ENCODE measurements at places on chromosomes 1 and 21.

- DNase-seq = no peak
Measured at GRCh38 chr1:17615157-17615556, 75.7 kb downstream of the ARHGEF10L start.

- DNase-seq = peak; percentile 3
Measured at GRCh38 chr1:248886237-248886895, 19.7 kb upstream of the PGBD2 start.

DNA sequence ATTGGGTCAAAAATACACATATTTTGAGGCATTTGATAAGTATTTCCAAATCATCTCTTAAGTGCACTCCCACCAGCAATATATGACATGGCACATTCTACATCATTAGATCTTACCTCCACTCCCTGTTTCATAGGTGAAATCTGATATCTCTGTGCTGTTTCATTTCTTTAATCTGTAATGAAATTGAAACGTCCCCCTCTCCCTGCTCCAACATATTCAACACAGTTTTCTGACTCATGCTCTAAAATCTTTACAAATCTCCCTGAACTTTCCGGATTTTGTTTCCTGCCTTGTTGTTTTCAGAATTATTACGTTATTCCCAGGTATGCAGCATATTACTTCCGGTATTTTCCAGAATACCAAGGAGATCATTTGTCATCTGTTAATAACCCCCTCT is 66.1 kb upstream of the AKT3 start:
- no peak for DNase-seq

- DNase-seq = no peak
Measured at GRCh38 chr1:29311352-29312030, 75.2 kb downstream of the PTPRU start.

DNA sequence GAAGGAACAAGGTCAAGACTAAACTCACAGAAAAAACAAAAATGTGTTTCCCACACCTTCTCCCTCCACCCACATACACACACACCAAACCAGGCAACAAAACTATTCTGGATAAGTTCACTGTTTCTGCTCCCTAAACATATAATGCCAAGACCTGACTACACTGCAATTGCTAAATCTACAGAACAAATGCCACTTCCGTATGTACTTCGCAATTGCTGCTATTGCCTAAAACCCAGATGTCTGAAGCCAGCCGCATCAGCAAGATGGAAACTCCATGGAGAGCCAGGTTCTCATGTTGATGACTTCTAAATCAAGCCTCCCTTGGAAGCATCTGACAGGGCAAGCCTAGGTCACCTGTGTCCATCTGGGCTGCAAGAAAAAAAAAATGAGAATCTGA is 8.3 kb upstream of the AIM2 start:
- peak; percentile 6 for DNase-seq

GRCh38 chr1:162629077-162629627 is 3.1 kb upstream of the DDR2 start:
- DNase-seq = no peak

DNA sequence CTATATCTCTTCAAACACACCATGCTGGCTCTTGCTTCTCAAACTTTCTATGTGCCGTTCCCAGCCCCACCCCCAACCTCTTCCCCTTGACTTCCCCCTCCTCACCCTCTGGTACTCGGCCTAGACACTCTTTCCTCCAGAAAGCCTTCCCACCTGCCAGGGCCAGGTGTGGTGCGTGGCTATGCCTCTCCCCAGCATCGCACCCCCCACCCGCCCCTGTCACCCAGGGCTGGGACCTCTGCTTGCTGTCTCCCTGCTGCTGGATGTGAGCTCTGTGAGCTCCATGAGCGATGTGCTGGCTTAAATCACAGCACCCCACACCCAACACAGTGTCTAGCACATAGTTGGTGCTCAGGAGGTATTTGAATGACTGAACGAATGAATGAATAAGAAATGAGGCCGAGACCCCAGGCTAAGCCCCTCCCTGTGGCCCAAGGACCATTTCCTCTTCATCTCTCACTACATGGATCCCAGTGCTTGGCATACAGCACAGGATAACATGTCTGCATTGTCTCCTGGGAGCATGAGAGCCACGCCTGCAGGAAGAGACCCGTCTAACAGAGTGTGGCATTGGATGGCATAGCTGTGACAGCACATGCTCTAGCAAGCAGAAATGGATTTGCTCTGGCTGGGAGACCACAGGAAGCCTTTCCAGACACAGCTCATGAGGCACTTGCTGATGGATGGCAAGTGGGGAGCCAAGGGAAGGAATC is 19.7 kb downstream of the TNNT2 start:
- no peak for DNase-seq

- DNase-seq = no peak
Measured at GRCh38 chr1:166017395-166017794, 149.4 kb downstream of the FAM78B start.

- no peak for DNase-seq
Measured at GRCh38 chr1:9253004-9253403, 18.4 kb downstream of the H6PD start.

DNA sequence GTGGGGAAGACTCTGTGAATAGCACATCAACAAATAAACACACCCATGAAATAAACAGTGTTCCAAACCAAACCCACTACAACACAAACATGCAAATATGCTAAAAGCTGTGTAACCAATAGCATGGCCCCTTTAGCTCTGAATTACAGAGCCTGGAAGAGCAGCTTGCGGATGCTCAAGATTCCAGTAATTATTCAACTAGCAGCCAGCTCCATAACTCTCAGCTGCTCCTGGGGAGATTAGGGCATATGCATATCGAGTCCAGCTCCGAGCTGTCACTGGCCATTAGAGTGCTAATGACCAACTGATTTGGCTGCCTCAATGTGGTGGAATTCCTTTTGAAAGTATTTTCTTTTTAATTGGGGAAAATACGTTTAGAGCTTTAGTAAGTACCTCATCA is 207.1 kb downstream of the HHAT start:
- DNase-seq = no peak

- DNase-seq = no peak
Measured at GRCh38 chr1:215132156-215132555, 49.6 kb downstream of the KCNK2 start.

DNA sequence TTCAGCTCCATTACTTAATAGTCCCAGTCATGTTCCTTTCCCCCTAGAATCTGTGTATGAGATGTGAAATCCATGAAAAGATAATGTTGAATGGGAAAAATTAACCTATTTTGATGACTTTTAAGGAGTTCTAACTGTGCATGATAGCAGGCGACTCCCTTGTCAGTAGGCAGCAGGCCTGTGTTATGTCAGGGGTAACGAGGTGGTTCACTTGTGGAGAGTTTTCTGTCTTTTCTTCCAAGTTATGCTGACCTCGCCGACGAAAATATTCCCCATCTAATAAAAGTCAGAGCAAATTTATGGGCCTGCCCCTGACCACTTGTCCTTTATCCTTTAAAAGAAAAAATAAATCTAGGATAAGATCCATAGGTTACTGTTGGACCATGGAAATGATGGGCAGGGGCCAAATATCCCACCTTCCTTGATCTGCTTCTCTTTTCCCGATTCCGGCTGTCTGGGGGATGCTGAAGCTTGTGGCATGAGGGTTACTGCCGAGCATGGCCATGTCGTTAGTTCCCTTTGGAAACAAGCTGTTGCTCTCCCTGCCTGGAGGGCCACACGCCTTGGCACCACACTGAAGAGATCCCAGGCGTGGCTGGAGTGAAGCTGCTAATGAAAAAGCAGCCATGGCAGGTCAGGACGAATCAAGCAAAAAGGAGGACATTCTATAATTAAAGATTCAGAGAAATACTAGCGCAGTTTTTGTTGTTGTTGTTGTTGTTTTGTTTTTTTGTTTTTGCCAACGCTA is 93.8 kb downstream of the ROR1 start:
- no peak for DNase-seq

GRCh38 chr1:197736685-197737084 is 38.6 kb downstream of the DENND1B start:
- DNase-seq = peak; percentile 57

- DNase-seq = no peak
Measured at GRCh38 chr1:81340239-81340638, 460.5 kb upstream of the ADGRL2 start.

DNA sequence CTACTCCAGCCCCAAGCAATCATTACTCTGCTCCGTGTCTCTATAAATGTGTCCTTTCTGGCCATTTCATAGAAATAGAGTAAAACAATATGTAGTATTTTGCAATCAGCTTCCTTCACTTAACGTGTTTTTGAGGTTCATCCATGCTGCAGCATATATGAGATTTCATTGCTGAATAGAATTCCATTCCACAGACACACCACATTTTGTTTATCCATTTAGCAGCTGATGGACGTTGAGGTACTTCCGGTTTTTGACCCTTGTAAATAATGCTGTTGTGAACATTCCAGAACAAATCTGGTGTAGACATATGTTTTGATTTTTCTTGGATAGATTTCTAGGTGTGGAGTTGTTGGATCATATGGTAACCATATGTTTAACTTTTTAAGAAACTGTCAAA is 30.7 kb downstream of the ADAM30 start:
- DNase-seq = peak; percentile 89

DNA sequence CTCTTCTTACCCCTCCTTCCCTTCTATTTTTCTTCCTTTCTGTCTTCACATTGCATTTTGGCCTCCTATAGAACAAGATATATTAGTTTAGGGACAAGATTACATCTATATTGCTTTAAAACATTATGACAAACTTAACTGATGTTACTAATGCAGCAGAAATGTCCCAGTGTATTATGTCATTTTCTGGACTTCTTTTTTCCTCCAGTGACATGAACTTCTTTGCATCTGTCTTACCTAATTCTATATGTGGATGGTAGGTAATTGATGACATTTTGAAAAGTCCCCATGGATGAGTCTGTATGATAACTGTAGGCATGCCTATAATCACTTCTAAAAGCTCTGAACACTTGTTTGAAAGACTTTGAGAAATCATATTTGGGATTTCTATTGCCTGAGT is 89.5 kb downstream of the FNBP1L start:
- DNase-seq = no peak

DNA sequence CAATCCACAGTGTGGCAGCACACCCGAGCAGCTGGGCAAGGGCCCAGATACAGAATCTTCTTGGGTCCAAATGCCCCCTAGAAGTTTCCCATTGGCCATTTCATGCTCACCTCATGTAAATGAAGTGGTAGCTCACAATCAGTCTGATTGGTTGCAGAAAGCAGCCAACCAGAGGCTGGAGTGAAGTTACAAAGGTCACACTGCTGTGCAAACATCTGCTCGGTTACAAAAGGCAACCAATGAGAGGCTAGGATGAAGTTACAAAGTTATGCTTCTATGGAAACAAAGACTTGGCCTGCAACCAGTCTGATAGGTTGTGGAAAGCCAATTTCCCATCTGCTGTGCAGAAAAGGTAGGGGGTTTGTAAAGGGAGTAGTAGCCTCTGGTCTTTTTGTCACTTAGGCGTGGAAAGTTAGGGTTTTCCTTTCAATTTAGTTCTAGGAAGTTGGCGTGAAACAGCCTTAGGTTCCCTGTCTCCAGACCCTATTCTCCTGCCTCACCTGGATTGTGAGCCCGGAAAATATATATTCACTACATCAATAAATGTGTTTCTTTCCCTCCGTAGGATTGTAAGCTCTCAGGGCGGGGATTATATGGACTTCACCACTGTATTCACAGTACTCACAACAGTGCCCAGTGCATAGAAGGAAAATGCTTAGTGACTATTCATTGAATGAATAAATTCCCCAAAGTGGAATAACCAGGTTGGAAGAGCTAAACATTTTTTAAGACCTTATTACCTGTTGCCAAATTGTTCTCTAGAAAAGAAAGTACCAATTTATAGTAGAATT is 91.9 kb downstream of the URB2 start:
- peak; percentile 71 for DNase-seq

GRCh38 chr1:41842326-41842725 is 76.4 kb downstream of the HIVEP3 start:
- no peak for DNase-seq

DNA sequence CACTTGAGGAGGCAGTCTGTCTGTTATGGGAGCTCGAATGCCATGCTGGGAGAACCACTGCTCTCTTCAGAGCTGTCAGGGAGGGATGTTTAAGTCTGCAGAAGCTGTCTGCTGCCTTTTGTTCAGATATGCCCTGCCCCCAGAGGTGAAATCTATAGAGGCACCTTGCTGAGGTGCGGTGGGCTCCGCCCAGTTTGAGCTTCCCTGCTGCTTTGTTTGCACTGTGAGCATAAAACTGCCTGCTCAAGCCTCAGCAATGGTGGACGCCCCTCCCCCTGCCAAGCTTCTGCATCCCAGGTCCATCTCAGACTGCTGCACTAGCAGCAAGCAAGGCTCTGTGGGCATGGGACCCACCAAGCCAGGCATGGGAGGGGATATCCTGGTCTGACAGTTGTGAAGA is 247.5 kb downstream of the LMX1A start:
- no peak for DNase-seq

- no peak for DNase-seq
Measured at GRCh38 chr1:62613325-62613727, 16.0 kb downstream of the ANGPTL3 start.

GRCh38 chr1:22773981-22774832 is 63.6 kb downstream of the EPHB2 start:
- peak; percentile 70 for DNase-seq

Data from fibroblast of gingiva (primary cell).